ENCODE measurements at places on chromosomes 7 and 10. TPM values are rescaled to one million over a fixed set of nuclear protein-coding genes. Genes with fewer than 3 reads are reported as not detected.

MPP7 gene
- total RNA-seq, result 1.3 TPM

PNLIPRP3 gene
- total RNA-seq, result under 0.01 TPM

EXOC6 gene
- 2.7 TPM for total RNA-seq

TMEM176B gene
- total RNA-seq, result not detected

SMC3 gene
- total RNA-seq, result 24.2 TPM

PPIA gene
- total RNA-seq, result 1,874 TPM

PIK3AP1 gene
- 0.78 TPM for total RNA-seq

PTPRN2 gene
- 0.78 TPM for total RNA-seq
